ENCODE measurements at places on chromosomes 6 and 20.

DNA sequence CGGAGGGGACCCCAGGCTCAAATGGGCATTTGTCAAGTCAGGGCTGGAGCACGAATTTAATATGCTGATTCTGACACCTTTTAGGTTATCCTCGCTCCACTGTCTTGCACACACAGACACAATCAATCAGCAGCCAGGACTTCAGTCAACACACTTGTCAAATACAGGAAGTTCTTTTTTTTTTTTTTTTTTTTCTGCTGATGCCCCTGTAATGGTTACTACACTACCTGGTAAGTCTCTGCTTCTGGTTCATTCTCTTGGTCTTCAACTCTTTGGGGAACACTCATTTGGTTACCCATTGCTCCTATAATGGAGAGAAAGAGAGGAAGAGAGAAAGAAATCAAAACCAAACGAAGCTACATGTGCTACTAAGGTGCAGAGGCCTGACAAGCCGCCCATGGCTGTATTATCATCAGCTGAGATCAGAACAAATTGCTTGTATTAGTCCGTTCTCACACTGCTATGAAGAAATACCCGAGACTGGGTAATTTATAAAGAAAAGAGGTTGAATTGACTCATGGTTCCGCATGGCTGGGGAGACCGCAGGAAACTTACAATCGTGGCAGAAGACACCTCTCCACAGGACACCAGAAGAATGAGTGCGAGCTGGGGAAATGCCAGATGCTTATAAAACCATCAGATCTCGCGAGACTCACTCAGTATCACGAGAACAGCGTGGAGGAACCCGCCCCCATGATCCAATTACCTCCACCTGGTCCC, 11.8 kb downstream of the BCAS1 start:
- DNase-seq = no peak

- no peak for DNase-seq
These were observed 117.9 kb downstream of the JARID2 start for GRCh38 chr6:15363523-15364400.

- DNase-seq = no peak
These were observed 230.9 kb downstream of the PKHD1 start for GRCh38 chr6:51856508-51856907.

GRCh38 chr6:89290401-89291155, 24.5 kb downstream of the GABRR2 start:
- DNase-seq = no peak

DNA sequence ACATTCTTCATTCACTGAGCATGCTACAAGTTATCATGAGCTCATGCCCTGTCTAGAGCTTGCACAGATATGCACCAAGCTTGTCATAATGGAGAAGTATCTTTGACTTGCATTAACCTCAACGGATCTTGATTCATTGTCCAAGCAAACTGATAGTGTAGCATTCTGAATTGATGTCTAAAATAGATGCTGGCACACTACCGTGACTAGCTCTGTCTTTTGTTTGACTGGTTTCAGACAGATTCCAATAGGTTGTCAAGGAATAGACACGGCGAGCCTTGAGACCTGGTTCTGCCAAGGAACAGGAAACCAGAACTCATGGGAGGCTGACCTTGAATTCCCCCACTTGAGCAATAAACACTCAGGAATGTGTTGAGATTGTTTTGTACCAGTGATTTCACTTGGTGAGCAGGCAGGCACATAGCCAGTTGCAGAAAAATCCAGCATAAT, 1153.1 kb upstream of the GJE1 start:
- no peak for DNase-seq

GRCh38 chr6:117542493-117542892, 59.8 kb downstream of the GOPC start:
- DNase-seq = no peak

DNA sequence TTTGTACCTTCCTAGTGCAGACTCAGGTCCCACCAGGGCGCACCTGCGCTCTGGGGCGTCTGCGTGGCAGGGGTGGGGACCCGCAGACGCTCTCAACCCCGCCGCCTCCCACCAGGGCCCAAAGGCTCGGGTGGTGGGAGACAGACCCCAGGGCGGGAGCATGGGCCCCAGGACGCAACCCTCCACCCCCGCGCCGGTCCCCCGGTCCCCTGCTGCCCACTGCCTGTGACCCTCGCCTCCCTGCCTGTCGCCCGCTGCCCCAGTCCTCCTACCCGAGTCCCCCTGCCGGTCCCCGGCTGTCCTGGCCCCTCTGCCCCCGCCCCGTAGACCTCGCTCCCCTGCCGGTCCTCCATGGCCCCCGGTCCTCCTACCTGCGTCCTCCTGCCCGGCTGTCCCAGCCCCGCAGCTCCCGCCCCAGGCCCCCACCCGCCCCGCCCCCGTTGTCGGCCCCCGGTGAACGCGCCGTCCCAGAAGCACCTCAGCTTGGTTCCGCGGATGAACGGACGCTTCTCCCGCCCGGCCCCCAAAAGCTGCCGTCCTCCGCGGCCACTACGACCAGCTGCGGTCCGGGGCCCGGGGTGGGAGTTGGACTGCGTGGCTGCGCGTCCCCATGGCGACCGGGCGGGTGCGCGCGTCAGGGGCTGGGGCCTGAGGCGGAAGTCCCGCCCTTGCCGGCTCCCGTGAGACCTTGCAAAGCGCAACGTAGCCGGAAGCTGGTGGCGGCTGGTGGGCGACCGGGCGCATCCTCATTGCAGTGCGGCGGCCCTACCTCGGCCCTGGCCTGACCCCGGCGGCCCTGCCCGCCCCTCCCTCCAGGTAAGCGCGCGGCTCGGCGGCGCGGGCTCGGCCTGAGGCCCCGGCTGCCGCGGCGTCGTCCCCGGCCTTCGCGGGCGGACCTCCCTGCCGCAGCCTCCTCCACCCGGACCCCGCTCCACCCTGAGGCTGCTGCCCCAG, at the start of gene ARFGAP1:
ARFGAP1 (plus strand) TSS at position 709 of the 954 bp plus-strand sequence. CDS start 2,768 bp downstream, outside the sequence.
- peak; percentile 66 for DNase-seq

- DNase-seq = no peak
These were observed 1.4 kb upstream of the RALY start for GRCh38 chr20:33992145-33992922.

GRCh38 chr6:24219670-24220069, 93.7 kb downstream of the NRSN1 start:
- no peak for DNase-seq

GRCh38 chr20:55009066-55009465, 533.7 kb downstream of the DOK5 start:
- DNase-seq = no peak

- no peak for DNase-seq
These were observed 17.0 kb downstream of the CRISP1 start for GRCh38 chr6:49849213-49849907.

Measured in T1000 (cell line).